ENCODE measurements at places on chromosomes 5 and 9.

DNA sequence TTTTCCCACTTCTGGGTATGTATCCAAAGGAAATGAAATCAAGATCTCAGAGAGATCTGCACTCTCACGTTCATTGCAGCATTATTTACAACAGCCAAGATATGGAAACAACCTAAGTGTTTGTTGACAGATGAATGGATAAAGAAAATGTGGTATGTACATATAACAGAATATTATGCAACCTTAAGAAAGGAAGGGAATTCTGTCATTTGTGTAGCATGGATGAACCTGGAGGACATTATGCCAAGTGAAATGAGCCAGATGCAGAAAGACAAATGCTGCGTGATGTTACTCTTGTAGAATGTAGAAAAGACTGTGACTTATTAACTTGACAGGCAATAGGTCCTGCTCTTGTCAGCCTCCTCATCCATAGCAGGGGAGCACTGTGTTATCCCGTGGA lies 31.4 kb downstream of the PPARGC1B start:
- no peak for DNase-seq

- DNase-seq = no peak
These were observed 11.9 kb downstream of the VAV2 start for GRCh38 chr9:133979921-133980863.

DNA sequence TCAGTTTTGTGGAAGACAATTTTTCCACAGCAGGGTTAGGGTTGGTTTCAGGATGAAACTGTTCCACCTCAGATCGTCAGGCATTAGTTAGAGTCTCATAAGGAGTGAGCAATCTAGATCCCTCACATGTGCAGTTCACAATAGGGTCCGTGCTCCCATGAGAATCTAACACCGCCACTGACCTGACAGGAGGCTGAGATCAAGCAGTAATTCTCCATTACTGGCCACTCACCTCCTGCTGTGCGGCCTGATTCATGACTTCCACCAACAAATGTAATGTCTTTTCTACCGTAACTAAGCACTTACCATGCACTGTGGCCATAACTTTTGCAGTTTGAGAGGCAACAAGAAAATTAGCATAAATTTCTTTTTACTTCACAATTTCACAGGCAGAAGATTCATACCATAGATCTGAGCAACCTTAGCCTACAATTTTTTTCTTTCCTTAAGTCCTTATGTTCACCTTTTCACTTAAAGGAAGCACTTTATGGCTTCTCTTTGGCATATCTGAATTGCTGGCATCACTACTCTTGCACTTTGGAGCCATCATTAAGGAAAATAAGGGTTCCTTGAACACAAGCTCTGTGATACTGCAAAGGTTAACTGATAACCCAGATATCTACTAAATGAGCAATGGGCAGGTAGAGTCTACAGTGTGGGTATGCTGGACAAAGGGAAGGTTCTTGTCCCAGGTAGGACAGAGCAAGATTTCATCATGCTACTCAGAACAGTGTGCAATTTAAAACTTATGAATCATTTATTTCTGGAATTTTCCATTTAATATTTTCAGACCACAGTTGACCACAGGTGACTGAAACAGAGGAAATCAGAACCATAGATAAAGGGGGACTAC lies 83.0 kb upstream of the IFNK start:
- DNase-seq = no peak

GRCh38 chr5:133109655-133110483 lies 58.1 kb downstream of the HSPA4 start:
- DNase-seq = no peak

- no peak for DNase-seq
These were observed 1896.9 kb upstream of the CDH6 start for GRCh38 chr5:29296548-29296947.

DNA sequence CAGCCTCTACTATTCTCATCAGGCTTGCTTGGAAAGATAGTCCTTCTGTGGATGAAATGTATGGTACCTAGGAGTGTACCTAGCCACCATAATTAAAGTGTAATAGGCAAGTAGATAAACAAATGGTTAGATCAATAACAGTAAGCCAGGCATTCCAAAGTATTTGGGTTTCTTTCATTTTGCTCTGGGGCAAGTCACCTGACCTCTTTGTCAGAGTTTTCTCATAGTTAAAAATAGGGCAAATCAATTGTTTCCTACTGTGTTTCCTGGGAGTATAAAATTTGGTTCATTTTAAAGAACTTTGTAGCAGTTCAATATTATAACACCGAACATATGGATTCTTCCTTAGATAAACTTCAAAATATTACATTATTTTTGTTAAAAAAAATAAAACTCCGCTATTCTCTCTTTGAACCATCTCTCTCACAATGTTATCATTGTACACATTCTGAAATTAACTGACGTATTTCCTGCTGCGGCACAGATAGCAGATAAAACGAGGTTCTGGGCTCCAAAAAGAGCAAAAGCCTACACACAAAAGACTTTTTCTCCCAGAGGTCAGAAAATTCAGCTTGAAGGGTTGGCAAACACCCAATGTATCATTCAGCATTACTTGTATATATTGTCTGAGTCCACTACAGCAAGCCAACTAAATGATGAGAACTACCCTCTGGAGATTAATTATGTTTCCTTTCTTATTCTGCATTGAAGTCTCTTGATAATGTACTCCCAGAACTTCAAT lies 267.9 kb downstream of the COX7C start:
- DNase-seq = no peak

- DNase-seq = no peak
These were observed 91.4 kb downstream of the ADAMTS12 start for GRCh38 chr5:33800241-33800950.

DNA sequence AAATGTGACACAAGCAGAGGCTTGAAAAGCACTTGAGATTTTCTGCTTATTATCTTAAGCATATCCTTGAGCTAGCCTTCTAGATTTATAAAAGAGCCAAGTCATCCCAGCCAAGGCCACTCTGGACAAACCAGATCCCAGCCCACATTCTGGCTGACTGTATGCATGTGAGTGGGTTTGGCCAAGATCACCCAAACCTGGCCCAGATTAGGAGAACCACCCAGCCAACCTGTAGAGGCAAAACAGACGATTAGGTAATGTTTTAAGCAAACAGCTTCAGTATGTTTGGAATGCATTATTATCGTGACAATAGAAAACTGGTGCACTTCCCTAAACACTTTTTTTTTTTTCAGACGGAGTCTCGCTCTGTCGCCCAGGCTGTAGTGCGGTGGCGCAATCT lies 151.9 kb downstream of the SPATA31D1 start:
- no peak for DNase-seq

DNA sequence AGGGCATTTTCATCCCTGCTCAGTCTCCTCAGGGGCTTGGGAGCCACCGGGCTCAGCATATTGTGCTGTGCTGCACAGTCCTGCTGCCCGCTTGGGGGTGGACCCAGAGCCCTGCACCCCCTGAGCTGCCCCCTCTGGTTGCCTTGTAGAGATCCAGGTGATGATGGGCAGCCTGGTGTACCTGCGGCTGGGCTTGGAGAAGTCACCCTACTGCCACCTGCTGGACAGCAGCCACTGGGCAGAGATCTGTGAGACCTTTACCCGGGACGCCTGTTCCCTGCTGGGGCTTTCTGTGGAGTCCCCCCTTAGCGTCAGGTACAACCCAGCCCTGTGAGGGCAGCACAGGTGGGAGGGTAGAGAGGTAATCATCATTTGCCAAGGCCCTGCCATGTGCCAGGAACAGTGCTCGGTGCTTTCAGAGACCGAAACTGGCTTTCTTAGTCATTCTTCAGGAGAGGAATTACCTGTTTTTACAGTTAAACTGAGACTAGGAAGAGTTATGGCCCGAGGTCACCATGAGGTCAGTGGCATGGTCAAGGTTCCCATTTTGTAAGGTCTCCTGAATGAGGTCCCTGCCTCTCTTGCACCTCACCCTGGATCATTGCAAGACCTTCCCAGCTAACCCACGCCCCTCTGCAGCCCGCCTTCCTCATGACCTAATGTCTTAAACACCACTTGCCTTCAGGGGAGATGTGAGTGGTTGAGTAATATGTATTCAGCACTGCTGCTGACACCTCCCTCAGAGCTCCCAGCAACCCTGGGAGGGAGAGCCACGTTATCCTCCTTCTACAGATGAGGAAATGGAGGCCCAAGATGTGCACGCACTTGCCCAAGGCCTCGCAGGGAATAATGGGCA lies 7.5 kb downstream of the NHP2 start:
- no peak for DNase-seq

DNA sequence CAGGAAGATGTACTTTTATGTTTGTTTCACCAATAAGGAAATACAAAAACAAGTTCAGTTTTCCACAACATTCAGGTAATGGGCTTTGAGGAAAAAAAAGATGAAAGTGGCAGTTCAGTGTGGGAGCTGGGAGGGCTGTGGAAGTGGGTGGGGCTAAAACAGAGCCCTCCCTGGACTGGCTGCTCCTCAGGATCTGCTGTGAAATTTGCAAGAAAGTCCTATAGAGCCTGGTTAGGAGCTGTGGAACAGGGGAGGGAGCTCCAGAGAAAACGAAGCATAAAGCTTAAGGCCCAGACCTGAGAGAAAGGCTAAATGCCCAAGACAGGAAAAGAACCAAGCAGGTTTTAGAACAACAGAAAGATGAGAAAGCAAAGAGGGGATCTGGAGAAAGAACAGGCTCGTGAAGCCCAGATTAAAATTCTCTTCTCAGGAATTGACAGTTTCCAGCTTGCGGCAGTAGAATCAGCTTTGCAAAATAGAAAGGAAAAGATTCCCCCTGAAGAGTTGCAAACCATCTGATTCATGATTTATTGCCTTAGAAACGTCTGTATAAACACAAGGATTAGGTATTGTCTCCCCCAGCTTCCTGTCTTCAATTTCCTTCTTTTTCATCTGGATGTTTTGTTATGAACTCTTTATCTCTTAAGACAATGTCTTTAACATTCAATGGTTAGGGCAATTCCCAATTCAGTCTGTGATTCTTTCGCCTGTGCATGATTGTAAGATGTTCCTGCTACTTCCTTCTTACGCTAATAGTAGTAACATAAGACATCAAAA lies 26.3 kb upstream of the CRHBP start:
- no peak for DNase-seq

DNA sequence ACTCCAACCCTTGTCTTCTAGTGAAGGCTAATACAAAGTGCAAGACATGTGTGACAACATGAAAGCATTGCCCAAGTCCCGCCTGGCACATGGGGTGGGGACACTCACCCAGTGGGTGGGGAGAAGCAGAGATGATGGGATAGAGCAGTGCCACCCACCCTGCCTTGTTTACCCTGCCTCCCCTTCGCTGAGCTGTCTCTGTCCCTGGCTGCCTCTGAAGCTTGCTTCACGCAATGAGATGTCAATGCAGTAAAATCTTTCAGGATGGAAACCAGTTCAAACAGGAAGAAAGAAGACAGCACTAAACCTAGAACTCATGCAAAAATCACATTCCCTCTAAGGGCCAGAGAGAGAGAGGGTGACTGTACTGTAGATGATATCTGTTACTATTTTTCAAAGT lies 148.0 kb downstream of the INSYN2B start:
- no peak for DNase-seq

All from anterior cingulate cortex (tissue), 58 donors.